ENCODE measurements at places on chromosomes 2 and 18.

DNA sequence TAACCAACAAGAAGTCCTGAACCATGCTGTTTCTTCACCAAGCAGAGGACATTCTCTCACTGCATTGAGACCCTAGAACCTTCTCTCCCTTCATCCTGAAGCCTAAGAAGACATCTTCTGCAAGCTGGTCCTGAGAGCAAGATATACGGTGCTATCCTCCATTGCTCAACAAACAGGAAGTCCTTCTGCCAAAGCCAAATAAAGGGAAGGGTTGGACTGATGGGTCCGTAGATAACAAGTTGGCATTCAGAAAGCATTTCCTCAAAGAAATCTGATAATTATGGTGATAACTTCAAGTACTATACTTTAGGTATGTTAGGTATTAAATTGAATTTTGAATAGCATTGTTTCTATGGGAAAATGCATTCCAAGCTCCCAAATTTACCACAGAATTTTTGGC lies 23.3 kb downstream of the GRB14 start:
- peak; percentile 40 for DNase-seq

DNA sequence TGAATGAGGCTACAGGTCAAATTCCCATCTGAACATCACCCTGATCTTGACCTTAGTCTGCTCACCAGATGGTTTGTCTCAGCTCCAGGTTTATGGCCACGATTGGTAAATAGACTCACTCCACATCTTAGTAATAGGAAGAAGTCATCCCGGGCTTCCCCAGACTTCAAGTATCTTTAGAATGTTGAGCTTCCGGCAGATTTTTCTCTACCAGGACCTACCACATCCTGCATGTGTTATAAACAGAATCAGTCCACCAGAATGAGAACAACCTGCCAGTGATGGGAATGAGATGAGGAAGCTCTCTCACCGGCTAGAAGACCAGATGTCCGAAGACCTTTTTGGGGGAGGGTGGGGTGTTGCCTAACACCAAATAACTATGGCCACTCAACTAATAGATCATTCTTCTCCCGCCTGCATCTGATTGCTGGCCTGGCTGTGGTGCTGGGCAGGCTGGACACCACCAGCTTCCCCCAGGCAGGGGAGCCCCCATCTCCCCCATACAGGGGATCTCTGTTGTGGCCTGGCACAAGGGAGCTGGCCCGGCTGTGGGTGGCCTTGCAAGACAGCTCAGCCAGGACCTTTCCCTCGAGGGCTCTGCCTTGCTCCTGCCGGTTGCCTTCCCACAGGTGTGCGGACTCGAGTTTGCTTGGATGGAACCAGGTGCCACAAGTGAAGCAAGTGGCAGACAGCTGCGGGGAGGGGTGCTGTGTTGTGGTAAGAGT lies 88.5 kb downstream of the SH3RF3 start:
- no peak for DNase-seq

DNA sequence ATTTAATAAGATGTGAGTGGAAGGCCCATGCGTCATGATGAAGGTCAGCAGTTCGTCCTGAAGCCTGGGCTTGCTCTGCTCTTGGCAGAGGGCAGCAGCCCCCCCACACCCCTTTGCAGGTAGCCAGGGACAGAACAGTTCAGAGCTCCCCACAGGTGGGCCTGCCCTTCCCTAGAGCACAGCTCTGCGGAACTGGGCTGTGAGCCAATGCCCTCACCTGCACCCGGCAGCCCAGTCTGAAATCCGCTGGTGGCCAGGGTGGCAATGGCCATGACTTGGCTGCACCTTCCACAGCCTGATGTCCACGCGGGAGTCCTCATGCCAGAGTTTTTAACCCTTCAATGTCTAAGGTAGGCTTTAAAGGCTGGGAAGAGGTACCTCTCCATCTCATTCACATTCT lies 136.7 kb downstream of the ACKR3 start:
- DNase-seq, result no peak

- peak; percentile 30 for DNase-seq
Measured at GRCh38 chr2:39119732-39120520, 925 bp downstream of the SOS1 start.

- no peak for DNase-seq
Measured at GRCh38 chr2:220956429-220956828, 615.7 kb downstream of the EPHA4 start.

GRCh38 chr18:13934676-13935075 lies 19.3 kb upstream of the MC2R start:
- no peak for DNase-seq

DNA sequence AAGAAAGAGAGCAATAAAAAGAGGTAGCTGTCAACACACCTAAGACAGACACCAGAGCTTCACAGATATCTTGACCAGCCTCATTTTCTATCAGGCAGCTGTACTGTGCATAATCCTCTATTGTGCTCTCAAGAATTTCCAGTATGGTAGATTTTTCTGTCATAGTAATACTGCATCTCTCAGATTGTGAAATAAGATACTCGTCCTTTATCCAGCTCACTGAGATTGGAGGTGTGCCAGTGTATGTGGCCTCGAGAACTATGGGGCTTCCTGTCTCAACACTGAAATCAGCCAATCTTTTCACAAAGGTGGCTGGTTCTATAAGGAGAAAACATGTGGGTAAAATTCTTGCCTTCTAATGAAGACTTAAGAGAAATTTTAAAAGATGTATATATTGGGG lies 88.9 kb downstream of the TTN start:
- DNase-seq, result no peak

DNA sequence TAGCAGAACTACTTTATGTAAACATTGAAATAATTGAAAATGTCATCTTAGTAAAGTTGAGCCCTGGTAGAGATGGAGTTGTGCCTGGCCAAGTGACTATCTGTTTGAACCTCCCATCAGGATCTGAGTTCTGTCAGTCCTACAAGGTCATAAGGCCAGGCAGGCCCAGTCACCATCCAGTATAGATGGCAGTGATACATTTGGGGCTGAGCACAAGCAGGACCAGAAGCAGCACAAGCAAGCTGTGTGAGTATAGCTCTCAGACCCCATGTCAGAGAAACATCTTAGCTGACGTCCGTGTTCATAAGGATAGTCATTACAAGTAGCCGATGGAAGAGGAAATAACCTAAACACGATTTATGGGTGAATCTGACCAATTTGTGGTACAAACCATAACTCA lies 44.5 kb upstream of the RBMS1 start:
- DNase-seq, result no peak

DNA sequence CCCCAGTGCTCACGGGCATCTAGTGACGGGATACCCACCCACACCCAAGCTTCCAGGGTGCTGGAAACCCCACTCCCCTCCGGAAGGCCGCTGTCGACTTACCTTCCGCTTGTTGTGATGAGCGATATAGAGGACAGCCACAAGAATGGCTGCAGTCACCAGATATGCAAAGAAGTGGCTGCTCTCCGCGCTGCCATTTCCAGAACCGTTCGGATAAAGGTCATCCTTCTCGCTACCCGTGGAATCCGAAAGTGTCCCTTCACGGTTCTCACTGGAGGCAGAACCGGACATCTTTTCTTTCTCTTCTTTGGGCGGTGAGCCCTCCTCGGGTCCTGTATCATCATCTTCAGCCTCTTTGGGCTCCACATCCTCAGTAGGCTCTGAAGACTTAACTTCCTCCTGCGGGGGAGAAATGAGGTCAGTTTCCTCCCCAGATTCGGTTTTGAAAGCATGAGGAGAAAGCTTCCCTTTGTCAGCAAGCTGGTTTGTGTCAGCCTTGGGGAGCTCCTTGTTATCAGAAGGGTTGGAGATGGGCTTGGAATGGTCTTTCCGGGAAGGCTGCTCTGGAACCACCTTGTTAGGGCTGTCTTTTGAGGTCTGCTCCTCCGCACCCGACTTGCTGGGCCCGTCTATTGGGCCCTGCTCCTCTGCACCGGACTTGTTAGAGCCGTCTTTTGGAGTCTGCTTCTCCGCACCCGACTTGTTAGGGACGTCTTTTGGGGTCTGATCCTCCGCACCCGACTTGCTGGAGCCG lies 1.2 kb downstream of the TGOLN2 start:
- DNase-seq, result peak; percentile 90

DNA sequence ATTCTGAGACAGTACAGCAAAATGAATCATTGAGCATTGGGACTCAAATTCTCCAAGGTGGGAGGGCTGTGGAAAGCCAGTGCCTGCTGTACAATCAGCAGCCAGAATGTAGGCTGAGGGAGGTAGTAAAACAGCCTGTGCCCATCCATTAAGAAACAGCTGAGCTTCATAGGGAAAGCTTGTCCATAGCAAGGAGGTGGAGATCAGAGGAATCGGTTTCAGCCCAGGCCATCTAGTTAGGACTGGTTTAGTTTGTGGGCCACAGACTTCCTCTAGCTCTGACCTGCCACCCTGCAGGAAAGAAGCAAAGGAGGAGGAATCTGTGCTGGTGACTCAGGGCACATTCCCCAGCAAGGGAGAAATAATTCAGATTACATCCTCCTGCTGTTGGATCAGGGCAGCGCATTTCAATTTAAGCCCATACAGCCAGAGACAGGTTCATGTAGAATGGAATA lies 333.4 kb downstream of the SETBP1 start:
- no peak for DNase-seq

- DNase-seq, result peak; percentile 35
Measured at GRCh38 chr18:10074110-10074509, 160.3 kb downstream of the VAPA start.

Data from inflammatory macrophage (primary cell).